ENCODE measurements at places on chromosomes 13 and 19. TPM values are rescaled to one million over a fixed set of nuclear protein-coding genes. Genes with fewer than 3 reads are reported as not detected.
A peak's percentile ranks its signal among the peaks of the same experiment; 100 is the strongest.

DNA sequence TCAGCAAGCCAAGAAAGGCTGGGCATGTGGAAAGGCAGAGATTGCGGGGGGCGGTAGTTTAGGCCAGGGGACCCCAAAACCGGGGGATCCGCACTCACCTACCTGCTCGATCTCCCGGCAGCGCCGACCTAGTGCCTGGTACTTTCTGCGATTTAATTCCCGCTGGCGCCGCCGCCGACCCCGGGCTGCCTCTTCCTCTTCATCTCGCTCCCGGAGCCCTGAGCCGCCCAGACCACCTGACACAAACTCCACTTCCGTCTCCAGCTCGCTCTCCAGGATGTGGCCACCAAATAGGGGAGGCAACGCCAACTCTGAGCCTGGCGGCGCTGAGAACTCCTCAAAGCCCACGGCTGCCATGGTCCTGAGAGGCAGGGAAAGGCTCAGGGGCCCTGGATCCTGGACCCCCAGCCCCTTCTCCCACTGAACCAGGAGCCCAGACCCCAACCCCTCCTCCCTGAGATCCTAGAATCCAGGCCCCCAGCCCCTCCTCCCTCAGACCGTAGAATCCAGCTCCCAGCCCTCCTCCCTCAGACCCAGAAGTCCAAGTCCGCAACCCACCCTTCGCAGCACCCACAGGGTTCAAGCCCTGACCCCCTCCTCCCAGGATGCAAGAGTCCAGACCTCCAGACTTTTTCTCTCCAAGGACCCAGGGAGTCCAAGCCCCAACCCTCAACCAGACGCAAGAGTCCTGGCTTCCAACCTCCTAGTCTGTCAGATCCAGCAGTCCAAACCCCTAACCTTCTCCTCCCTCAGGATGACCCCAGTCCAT is 933 bp downstream of the TFPT start:
- DNase-seq = no peak

The SPART gene
- total RNA-seq = 60.6 TPM

DNA sequence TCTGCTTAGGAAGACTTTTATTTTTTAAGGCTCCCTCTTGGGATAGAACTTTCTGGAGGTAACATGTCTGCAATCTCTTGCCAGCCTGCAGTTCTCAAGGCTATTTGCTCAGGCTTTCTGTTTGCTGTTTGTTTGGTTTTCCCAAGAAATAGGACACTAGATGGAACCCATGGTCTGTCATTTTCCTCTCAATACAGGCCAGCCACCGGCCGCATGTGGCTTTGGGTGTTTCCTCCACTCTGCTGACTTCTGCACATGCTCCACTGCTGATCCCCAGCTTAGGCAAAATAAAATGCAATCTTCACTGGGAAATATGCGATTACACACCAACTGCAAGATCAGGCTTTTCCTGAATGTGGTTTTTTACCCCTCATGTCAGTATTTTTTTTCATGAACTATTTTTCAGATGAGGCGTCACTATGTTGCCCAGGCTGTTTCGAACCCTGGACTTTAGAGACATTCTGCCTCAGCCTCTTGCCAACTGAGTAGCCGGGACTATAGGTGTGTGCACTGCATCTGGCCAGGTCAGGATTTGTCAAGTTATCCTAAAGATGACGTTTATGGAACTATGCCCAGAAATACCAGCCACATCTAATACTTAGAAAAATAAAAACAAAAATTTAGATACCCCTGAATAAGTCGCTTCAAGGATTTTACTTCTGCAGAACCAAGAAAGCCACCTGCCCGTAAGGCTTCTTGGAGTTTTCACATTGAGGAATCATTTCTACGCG is 94.3 kb upstream of the PABPC3 start:
- no peak for DNase-seq

DNA sequence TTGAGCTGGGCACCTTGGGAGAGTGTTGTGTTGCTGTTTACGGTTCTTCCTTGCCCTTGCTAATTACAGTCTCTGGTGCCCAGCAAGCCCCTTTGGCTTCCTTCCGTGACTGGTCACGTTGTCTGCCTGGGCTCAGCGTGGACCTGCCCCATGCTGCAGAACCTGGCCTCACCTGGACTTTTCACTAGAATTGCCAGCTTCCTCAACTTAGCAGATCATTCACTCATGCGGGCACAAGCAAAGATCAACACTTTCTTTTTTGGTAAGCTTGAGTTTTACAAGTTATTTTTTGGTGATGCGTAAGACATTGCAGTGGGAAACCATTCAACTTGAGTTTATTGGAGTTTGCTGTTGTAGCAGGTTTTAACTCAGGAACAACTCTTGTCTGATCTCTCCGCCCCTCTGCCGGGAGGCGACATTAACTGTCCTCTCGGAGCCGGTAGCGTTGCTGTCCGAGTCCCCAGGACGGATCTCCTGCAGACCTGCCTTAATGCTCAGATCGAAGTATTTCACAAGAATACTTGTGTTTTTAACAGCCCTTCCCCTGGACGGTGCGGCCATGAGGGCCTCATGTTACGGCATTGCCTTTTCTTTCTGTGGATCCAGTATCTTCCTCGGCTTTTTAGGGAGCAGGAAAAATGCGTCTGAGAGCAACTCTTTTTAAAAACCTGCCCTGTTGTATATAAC is 15.7 kb upstream of the TEX29 start:
- DNase-seq = no peak

The ADGRE2 gene
- 1.4 TPM for total RNA-seq

DNA sequence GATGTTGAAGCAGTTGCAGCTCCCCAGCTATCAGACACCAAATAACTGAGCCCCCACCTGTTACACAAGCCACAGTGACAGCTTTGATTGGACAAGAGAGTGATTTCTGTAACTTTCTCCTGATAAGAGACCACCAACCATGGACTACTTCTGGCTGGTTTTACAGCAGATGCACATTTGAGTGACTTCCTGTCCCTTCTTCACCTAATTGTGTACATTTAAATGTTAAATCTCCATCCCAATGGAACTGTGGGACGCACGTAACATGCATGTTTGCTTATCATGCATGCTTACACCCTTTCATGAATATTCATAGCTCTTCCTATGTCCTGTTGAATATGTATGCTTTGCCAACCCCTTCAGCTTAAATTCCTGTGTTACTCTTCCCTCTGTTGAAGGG is 6.0 kb upstream of the TNFSF11 start:
- no peak for DNase-seq

DNA sequence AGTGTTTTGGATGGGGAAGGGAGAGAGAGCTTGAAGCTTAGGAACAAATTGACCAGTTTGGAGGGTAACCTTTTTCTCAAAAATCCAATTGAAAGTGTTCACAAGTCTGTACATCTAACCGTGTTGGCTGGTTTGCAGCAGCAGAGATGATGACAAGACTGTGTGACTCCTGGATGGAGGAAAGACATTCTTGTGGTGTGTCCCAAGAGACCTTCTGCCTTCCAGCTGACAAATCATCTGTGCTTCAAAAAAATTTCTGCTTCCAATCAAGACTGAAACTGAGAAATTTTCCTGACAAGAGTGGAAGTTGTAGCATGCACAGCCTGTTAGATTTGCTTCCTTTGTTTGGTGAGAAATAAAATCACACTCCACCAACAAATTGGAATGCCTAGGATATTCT is 56.2 kb downstream of the LACC1 start:
- no peak for DNase-seq

GRCh38 chr13:74444161-74444571 is 310.0 kb upstream of the KLF12 start:
- no peak for DNase-seq

The KLHL1 gene
- not detected for total RNA-seq

GRCh38 chr19:16160445-16160942 is 12.8 kb downstream of the CIB3 start:
- DNase-seq = no peak

The SULT2B1 gene
- total RNA-seq = 1.7 TPM

GRCh38 chr19:35135389-35135909 is 590 bp upstream of the LGI4 start:
- DNase-seq = peak; percentile 84

DNA sequence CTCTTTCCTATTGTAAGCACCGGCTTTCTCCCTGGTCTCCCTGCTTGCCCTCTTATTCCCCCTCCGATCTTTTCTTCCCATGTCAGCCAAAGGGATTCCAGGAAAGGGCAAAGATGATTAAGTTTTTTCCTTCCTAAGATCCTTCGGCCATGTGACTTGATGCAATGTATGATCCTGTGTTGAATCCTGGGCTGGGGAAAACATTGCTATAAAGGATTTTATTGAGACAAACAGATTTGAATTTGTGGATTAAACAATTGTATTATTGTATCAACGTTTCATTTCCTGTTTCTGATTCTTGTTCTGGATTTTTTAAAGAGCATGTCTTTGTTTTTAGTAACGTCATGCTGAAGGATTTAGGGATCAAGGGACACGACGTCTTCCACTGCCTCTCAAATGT is 16.9 kb upstream of the ZNF541 start:
- DNase-seq = no peak

- DNase-seq = peak; percentile 82
Measured at GRCh38 chr19:10836479-10837330, 693 bp upstream of the TMED1 start.

The CGB3 gene
- 0.46 TPM for total RNA-seq

DNA sequence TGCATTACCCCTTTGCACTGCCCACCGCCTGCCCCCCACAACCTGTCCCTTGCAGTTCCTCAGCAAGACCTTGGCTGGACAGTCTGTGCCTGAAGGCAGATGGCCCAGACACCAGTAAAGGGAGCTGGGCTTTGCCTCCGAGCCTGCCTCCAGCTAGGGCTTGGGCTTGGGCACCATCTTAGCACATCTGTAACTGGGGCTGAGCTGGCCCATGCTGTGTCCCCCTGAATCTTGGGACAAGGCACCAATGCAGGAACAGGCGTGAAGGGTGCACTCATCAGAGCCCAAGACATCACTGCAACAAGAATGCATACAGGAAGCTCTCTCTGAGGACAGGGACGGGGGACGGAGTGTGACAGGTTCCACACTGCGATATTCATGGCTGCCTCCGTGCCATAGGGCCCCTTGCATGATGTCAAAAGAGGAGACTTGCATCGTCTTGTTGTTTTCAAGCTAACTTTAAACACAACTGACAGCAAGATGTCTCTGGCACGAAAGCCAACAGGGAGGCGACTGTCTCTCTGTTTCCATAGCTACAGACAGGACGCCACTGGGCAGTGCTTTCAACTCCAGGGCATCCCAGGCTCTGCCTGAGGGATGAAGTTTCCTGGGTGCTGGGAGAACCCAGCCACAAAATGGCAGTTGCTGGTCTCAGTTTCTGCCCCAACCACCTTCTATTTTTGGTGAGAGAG is 8.7 kb upstream of the CHST8 start:
- DNase-seq = no peak

GRCh38 chr13:45238945-45239795 is 38.3 kb upstream of the KCTD4 start:
- DNase-seq = no peak

GRCh38 chr19:4580021-4580901 is 20.8 kb upstream of the SEMA6B start:
- peak; percentile 62 for DNase-seq

The KATNAL1 gene
- total RNA-seq = 11.0 TPM

DNA sequence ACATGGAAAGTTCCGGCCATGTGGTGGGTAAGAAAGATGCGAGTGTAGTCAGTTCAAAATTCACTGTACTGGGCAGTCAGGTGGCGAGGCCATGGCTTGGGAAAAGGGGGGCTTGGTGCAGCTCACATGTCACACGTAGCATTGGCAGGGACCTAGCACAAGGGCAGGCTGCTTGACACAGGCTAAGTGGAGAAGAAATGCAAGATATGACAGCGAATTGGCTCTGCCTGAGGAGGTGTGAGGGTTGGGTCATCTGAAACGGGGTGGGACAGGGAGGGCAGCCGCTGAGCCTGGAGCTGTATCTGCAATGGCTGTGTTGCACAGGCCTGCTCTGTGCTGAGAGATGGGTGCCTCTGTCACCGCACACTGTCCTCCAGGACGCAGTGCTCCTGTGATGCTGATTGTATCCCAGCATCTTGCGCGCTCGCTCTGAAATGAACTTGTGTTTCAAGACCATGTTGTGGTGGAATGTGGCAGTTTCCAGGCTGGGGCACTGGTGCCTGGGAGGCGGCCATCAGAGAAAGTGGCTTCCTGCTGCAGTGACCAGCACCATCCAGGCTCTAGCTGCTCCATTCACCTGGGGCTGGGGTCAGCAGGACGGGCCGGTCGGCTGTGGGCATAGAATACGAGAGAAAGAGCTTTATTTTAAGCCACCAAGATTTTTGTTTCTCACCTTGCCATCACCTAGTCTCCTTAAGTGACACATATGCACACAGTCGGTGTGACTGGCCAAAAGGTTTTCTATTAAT is 70.3 kb downstream of the TEX29 start:
- DNase-seq = no peak

The MATK gene
- 13.5 TPM for total RNA-seq

The CYP2A7 gene
- not detected for total RNA-seq

DNA sequence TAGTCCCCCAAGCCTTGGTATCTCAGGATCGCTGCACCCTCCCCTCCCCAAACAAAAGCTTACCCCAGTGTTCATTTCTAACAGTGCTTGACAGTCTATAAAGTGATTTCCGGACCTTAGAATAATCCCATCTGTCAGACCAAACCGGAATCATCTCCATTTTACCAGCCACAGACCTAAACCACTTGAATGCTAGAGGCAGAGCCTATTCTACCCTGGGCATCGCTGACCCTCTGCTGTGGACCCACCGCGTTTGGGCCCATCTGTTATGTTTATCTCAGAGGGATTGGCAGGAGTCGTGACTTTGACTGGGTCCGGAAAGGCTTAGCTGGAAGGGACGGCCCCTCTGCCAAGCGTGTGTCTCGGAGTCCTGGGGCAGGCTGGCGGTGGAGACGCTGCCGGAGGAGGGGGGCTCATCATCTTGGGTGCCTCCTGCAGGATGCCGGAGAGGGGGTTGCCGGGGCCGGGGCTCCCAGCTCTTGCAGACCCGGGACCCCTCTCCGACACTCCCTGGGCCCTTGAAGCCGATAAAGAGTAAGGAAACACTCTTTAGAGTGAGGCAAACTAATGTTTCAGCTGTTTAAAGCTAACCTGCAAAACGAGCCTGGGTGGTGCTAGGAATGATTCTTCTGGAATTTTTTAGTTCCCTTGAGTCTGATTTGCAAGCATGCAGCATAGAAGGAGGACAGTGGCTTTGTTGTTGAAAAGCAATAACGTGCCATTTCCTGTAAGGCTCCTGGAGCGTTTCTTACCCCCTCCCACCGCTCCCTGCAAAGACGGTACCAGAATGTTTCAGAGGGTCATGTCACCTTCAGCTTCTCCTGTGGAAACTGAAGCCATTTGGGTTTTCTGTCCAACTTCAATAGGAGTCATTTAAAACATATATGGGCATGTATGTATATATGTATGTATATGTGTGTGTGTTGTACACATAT is 1.3 kb downstream of the SLC25A42 start:
- no peak for DNase-seq

The RFX1 gene
- 21.4 TPM for total RNA-seq

DNA sequence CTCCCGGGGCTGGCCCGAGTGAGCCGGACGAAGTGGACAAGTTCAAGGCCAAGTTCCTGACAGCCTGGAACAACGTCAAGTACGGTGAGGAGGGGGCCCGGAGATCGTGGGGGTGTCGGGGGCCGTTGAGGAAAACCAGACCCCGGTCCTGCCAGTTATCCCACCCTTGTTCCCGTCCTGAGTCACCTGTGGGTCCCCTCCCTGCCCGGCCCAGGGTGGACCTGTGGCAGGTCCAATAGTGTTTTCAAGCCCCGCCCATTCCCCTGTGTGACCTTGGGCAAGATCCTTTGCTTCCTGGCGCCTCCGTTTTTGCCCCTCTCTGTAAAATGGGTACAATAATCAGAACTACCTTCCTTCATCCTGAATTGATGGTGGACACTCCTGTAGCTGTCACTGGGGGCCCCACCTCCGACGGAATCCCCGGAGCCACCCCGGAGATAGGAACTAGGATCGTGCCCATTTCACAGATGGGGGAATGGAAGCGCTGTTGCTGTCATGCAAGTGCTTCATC is 593 bp downstream of the ATG4D start:
- no peak for DNase-seq
